GM23248 (cell line): ENCODE measurements at places on chromosomes 13 and 19.
A peak's percentile ranks its signal among the peaks of the same experiment; 100 is the strongest.

DNA sequence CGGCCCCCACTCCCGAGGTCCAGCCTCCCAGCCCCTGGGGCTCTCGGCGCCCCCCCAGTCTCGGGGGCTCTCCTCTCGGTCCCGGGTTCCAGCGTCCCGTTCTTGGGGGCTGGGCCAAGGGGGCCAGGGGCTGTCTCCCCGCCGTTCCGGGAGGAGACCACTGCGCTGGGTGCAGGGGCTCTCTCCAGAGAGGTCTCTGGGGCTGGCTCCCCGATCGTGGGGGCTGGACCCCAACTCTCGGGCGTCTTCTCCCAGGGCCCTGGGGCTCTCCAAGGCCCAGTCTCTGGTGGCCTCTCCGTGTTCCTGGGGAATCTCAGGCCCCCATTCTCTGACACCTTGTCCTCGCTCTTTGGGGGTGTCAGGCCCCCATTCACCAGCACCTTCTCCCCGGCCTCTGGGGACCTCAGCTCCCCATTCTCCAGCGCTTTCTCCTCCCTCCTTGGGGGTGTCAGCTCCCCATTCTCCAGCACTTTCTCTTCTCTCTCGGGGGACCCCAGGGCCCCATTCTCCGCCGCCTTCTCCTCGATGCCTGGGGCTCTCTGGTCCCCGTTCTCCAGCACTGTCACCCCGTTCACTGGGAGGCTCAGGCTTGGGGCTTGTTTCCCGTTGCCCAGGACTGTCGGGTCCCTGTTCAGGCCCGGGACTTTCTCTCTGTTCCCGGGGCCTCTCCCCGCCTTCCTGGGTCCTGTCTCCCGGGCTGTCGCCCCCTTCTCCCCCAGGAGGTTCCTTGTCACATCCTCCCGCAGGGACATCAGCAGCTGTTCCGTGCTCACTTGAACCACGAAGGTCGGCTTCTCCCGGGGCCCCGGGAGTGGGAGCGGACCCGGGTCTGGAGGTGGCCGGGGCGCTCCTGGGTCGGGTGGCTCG, 13.7 kb downstream of the LMTK3 start:
- DNase-seq = no peak

DNA sequence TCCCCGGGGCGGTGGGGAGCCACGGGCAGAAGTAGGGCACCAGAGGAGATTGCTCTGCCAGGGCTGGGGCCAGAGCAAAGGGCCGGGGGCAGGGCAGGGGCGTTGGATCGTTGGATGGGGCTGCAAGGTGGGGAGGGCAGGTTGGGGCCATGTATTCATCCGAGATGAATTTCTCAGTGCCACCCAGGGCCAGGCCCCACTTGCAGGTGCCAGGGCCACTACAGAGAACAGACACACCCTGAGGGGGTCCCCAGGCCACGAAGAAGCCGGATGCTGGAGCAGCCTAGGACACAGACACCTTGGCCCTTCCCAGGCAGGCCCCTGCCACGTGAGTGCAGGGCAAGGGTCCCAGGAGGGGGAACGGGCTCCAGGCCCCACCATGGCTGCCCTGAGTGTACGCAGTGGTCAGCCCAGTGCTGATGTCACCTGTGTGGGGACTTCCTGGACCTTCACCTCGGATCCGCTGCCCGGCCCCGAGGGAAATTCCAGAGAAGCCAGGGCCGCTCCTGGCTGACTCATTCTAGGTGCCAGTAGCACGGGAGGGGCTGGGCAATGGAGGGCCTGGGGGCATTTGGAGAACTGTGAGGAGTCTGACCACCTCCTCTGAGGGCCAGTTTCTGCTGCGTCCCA, 9.6 kb upstream of the SBNO2 start:
- no peak for DNase-seq

DNA sequence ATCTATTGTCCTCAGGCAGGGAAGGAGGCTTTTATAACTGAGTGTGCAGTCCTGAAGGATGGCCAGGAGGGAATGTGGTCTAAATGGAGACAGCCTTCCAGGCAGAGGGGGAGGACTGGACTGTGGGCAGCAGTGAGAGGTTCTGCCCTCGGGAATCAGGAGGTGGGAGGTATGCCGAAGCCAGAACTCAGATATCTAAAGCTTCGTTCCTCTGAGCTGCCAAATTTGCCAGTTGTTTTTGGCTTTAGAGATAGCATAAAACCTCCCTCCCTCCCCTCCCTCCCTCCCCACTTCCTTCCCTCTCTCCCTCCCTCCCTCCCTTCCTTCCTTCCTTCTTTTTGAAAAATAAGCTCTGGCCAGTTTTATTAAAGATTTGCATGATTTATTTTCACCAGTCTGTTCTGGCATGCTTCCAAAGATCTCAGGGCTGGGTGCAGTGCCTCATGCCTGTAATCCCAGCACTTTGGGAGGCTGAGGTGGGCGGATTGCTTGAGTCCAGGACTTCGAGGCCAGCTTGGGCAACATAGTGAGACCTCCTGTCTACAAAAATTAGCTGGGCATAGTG, 2.4 kb downstream of the MEDAG start:
- peak; percentile 79 for DNase-seq

- DNase-seq = no peak
Observed at GRCh38 chr13:105033999-105034398, 1501.5 kb downstream of the EFNB2 start.

- DNase-seq = peak; percentile 92
Observed at GRCh38 chr19:53977991-53978731, 13.3 kb upstream of the CACNG6 start.
